NCI-H1092 treated with DMSO at 0.1 percent for 48 hours (cell line): ENCODE measurements at places on chromosomes 6 and 20.

DNA sequence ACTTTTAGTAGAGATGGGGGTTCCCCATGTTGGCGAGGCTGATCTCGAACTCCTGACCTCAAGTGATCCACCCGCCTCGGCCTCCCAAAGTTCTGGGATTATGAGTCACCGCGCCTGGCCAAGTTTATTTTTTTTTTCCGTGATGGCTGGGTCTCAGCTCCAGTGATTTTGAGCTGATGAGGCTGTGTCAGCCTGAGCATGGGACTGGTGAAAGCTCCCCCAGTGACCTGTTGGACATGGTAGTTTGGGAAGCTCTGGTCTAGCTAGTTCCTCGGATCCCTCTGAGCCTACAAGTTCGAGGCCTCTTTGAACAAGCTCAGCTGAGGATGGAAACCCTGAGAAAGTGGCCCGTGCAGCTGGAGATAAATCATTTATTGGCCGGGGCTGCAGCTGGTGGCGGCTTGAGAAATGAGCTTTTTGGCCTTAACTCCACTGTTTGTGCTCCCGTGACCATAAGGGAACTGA, 126.8 kb downstream of the SNX5 start:
- DNase-seq, result no peak

DNA sequence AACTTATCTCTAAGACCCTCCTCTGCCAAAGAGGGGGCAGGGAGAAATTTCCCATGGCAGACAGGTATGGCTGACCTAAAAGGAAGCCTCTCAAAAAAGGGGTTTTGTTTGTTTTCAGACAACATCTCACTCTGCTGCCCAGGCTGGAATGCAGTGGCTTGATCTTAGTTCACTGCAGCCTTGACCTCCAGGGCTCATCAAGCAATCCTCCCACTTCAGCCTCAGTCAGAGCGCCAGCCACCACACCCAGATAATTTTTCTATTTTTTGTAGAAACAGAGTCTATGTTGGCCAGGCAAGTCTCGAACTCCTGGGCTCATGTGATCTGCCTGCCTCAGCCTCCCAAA, 3.8 kb downstream of the EZR start:
- no peak for DNase-seq

DNA sequence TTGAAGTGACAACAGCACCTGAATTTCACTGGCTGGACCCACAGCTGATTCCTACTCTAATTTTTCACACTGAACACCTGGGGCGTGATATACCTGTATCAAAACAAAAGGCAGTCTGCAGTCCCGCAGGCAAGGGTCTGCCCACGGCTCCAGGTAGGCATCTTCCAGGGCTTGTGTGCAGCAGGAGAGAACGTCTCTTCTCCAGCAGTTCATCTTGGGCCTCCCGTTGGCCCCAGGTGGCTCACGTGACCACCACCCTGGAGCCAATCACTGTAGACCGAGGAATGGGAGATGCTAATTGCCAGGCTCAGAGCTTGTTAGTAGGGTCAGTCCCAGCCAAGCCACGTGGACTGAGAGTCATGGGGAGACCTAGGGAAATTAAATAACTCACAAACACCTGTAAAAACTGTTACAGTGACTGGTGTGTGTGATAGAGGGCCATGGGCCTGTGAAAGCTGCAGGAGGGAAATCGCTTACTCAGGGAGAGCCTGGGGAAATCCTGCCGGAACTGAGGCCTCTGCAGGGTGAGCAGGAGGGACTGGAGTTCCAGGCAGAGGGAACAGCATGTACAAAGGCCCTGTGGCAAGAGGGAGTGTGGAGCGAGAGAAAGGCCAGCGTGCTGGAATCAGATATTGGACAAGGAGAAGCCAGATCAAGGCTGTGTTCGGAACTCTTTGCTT, 83.4 kb downstream of the EYA2 start:
- DNase-seq, result no peak

- no peak for DNase-seq
Observed at GRCh38 chr20:41782730-41783406, 164.7 kb upstream of the CHD6 start.

DNA sequence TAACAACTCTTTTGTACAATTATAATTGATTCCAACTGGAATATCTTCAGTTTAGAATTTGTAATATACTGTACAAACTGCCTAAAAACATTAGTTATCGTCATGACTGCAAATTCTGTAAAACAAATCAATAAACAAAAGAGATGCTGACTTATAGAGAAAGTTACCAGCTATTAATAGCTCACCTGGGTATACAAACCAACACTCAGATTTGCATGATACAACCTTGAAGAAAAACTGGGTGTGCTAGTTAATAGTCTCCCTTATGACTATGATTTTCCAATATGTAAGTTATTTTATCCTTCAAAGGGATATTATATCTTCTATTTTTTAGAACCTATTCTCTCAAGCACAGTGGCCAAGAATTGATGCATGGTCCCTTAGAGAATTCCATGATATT, 698.5 kb downstream of the FRK start:
- DNase-seq, result no peak

DNA sequence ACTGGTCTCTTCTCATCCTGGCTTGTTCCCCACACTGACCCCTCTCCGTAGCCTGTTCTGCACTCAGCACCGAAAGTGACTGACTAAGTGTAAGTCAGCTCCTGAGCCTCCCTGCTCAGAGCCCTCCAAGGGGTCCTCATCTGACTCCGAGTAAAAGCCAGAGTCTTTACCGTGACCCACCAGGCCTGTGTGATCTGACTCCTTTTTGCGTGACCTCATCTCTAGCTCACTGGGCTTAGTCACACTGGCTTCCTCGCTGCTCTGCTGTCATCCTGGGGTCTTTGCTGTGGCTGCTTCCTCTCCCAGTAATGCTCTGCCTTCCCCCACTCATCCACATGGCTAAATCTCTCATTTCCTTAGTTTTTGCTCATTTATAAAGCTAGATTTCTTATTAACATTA, 116.6 kb downstream of the PLCB4 start:
- DNase-seq, result peak; percentile 36

DNA sequence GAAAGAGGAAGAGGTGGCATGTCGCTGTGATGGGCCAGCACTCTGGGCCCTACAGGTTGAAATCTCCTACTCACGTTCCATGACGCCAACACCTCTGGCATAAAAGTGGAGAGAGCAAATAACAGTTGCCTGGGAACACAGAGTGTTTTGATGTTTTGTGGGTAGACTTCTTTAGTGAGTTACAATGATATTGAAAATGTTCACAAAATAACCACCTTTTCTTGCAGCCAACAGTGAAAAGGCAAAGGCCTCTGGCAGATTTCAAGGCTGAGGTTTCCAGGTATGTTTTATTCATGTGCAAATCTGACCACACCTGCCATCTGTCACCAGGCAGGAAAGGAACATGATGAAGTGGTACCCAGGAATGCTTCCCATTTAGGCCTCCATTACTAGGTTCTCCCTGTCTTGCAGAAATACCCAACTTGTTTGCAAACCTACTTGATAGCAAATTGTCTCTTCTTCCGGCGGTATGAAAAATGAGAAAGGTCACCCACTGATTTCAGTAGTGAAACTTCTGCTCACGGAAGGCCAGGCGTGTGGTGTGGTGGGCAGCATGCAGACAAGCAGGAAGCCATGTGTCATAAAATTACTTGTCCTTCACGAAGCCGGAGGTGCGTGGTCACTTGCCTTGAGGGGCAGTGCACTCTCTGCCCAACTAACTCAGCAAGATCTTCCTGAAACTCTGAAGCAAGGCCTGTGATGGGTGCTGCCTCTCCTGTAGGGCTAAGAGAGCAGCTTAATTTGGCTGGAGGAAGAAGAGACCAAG, 299.1 kb upstream of the PRDM1 start:
- no peak for DNase-seq

GRCh38 chr20:46605978-46606816, 45.1 kb downstream of the SLC13A3 start:
- no peak for DNase-seq

- DNase-seq, result no peak
Observed at GRCh38 chr6:144879436-144879835, 594.3 kb downstream of the UTRN start.

GRCh38 chr20:36017048-36017951, 48.9 kb downstream of the CNBD2 start:
- DNase-seq, result no peak

DNA sequence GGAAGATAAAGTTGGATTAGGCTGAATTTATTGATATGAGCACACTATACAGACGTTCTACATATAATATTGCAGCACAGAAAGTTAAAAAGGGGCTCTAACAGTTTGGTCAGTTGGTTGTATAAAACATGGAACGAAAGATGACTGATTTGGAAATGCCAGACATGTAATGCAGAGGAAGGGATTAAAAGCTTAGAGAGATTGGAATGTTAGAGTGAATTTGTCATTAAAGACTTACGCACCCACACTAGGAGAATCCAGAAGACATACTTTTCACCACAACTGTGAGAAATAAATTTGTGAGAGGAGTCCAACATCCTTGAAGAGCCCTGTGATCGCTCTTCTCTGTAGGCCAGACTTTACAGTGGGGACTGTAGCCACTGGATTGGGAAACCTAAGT, 134.7 kb downstream of the GPR63 start:
- DNase-seq, result no peak

GRCh38 chr6:3046295-3046694, 22.0 kb upstream of the RIPK1 start:
- DNase-seq, result no peak

- DNase-seq, result no peak
Observed at GRCh38 chr6:111357705-111358104, 125.3 kb downstream of the REV3L start.

DNA sequence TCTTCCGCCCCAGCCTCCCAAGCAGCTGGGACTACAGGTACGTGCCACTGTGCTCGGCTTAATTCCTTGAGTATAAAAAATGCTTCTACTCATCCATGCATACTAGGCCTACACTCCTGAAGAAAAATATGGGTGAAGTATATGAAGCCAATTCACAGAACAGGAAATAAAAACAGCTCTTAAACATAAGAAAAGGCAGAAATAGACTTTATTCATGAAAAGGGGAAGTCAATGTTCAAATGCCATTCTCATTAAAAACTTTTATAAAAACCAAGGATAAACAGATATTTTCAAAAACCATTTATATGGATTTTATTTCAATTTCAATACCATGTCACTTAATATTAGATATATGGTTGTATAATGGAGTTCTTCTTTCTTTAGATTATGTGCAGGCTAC, 18.3 kb downstream of the SERPINB9 start:
- no peak for DNase-seq

GRCh38 chr20:32632461-32633354, 41.0 kb downstream of the C20orf203 start:
- DNase-seq, result no peak

- DNase-seq, result no peak
Observed at GRCh38 chr6:134663800-134664535, 285.9 kb downstream of the ALDH8A1 start.

DNA sequence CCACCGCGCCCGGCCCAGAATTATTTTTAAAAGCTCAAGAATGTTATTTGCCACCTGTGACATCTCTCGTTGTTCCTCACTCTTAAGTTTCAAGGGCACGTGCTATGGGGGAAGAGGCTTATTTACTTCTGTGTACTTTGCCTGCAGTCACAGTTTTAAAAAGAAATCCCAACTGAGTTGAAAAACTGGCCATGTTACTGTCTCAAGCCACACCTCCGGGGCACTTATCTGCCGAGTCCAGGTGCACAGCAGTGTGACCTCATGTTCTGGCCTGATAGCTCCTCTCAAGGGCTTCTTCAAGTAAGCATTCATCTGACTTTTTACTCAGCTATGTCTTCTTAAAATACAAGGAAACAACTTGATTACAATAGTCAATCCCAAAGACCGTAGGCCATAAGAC, 34.5 kb downstream of the SHLD1 start:
- no peak for DNase-seq

DNA sequence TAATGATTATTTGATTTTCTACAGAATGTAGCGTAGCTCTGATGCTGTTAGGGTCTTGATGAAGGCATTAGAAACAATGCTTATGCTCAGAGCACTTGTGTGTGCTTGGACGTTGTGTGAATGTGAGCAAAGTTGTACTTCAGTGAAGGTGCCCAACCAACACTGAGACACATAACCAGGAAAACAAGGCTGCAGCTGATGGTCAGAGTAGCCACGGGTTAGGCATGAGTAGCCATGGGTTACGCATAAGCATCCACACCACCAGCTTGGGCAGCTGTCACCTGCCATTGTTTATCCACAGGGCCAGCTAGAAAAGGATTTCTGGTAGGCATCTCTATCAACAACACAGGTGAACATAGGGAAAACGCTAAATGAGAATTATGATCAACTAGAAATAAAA, 326.6 kb downstream of the NRN1 start:
- DNase-seq, result no peak

GRCh38 chr6:40369891-40370290, 217.3 kb downstream of the LRFN2 start:
- DNase-seq, result no peak

DNA sequence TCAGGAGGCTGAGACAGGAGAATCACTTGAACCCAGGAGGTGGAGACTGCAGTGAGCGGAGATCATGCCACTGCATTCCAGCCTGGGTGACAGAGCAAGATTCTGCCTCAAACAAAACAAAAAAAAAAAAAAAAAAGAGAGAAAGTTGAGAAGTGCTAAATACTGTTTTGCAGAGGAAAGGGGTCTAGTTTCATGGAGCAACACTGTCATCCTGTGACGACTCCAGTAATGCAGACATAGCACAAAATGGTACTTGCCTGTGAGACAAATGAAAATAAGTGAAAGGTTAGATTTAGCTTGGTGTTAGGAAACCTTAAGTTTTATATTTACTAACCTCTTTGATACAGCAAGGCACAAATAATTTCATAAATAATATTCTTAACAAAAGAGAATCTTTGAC, 29.7 kb downstream of the CEP162 start:
- no peak for DNase-seq

DNA sequence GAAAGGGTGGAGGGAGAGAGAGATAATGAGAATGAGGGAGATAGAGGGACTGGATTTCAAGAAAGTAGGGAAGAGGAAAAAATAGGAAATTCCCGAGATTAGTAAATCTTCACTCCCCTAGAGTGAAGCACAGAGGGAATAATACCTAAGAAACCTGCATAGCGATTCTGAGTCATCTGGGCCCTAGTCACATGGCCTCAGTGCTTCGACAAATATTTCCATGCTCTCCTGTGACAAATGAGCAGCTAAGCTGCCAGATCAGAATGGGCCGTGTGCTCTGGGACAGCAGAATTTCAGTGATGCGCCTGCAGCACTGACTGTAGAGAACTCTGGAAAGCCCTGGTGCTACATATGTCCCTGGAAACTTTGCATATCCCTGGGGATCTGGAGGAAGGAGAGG, 48.6 kb upstream of the GRIK2 start:
- DNase-seq, result no peak

DNA sequence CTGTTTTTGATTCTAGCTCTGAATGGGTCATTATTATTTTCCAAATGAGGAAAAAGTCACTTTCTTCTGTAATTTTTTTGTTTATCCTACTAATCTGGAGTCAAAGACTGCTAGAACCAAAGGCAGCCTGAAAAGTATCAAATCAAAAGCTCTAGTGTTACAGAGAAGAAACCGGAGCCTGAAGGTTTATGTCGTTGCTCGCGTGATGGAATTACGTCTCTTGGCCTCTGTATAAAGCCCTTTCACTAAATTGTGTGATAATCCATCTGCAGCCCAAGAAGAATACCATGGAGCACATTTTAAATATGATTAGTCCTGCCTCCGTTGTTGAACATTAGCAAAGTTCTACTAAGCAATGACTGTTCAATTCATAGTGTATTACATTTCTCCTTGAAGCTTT, 738.6 kb downstream of the C6orf118 start:
- no peak for DNase-seq

GRCh38 chr6:165439928-165440554, 130.6 kb upstream of the C6orf118 start:
- DNase-seq, result peak; percentile 71

- DNase-seq, result no peak
Observed at GRCh38 chr6:34025112-34025807, 120.6 kb downstream of the GRM4 start.
